Neural progenitor cell (in vitro differentiated cells): ENCODE measurements at places on chromosomes 11 and 22.

- DNase-seq: no peak
- no peaks in the 10 kb centered on the region for H3K36me3 ChIP-seq
- peak overlapping the region; percentile 69 for H3K27ac ChIP-seq
- no peaks in the 10 kb centered on the region for H3K27me3 ChIP-seq
Observed at GRCh38 chr22:40635940-40636379, 559 bp downstream of the MRTFA start.

GRCh38 chr11:20342347-20343141 is 21.0 kb upstream of the HTATIP2 start:
- DNase-seq: peak; percentile 95
- H3K4me1 ChIP-seq: peaks cover 46% of the 10 kb centered on the region
- H3K27me3 ChIP-seq: no peaks in the 10 kb centered on the region
- no peak overlapping the region for H3K27ac ChIP-seq
- no peak overlapping the region for H3K4me3 ChIP-seq

GRCh38 chr11:19779740-19780139 is 67.1 kb downstream of the NAV2 start:
- H3K36me3 ChIP-seq: no peaks in the 10 kb centered on the region
- no peak for DNase-seq
- no peak overlapping the region for H3K27ac ChIP-seq
- peaks cover 47% of the 10 kb centered on the region for H3K4me1 ChIP-seq

- H3K27ac ChIP-seq: peak overlapping the region; percentile 100
- H3K4me1 ChIP-seq: peaks cover 26% of the 10 kb centered on the region
- no peaks in the 10 kb centered on the region for H3K36me3 ChIP-seq
- DNase-seq: peak; percentile 55
- H3K27me3 ChIP-seq: no peaks in the 10 kb centered on the region
Observed at GRCh38 chr22:29266564-29267461, 968 bp downstream of the RHBDD3 start.

GRCh38 chr11:69896250-69896649 is 77.0 kb upstream of the FGF3 start:
- no peaks in the 10 kb centered on the region for H3K36me3 ChIP-seq
- DNase-seq: no peak
- peaks cover 4% of the 10 kb centered on the region for H3K27me3 ChIP-seq

DNA sequence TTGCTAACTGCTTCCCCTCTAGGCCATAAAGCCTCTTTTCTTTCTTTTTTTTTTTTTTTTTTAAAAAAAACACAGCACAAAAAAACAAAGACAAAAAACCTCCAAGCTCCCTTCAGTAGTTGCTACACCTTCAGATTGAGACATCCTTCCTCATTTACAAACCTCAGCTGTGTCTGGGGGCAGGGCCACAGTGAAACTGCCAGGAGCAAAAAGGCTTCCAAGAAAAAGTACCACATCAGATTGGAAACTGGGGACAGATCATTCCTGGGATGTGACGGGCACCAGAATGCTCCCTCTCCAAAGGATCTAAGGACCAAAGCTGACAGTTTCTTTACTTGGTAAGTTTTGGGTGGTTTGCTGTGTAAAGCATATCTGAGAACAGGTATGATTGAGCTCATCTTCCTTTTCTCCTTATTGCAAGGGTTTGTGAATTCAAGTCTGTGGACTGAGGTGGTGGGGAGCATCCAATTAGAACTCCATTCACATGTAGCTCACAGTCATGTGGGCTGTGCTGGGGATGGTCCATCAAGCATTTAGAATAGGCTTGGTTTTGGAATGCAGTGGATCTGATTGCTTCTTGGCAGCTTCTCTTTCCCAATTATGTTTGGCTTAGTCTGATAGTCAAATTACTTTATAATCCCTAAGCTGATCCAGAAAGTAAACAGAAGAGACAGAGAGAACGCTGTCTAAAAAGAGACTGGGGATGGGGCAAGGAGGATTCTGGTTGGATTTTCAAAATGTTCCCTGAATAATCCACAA is 705 bp downstream of the BBOX1 start:
- DNase-seq: peak; percentile 56
- peaks cover 23% of the 10 kb centered on the region for H3K4me1 ChIP-seq
- H3K27me3 ChIP-seq: no peaks in the 10 kb centered on the region
- H3K4me3 ChIP-seq: no peak overlapping the region
- no peak overlapping the region for H3K27ac ChIP-seq
- no peaks in the 10 kb centered on the region for H3K36me3 ChIP-seq

DNA sequence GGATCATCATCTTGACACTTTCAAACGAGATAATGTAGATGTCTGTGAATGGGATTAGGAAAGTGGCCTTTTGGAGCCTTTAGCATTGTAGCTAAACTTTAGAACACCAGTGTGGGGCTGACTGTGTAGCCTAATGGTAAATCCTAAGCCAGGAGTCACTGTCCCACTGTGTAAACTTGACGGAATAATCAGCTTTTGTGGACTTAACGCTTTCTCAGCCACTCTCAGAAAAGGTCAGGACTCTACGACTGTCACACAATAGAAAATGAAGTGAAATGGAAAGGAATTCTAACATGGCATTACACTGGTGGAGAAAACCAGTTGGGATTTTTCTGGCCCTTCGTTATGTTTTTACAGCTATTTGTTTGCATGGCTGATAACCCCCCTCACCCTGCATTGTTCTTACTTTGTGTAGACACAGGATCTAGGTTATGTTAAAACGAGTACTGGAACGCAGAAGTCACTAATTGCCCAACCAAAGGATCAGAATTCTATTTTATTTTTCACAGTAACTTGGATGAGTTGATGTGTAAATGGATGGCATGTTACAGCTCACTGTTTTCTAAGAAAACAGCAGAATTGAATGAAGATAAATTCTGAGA is 22.0 kb upstream of the GRAMD1B start:
- no peak overlapping the region for H3K27ac ChIP-seq
- peaks cover 53% of the 10 kb centered on the region for H3K27me3 ChIP-seq
- no peaks in the 10 kb centered on the region for H3K36me3 ChIP-seq
- H3K4me1 ChIP-seq: peaks cover 56% of the 10 kb centered on the region
- no peak overlapping the region for H3K4me3 ChIP-seq
- DNase-seq: no peak

GRCh38 chr11:122850076-122850631 is 11.9 kb downstream of the CRTAM start:
- H3K4me3 ChIP-seq: no peak overlapping the region
- no peak for DNase-seq
- peaks cover 24% of the 10 kb centered on the region for H3K4me1 ChIP-seq
- no peak overlapping the region for H3K27ac ChIP-seq

DNA sequence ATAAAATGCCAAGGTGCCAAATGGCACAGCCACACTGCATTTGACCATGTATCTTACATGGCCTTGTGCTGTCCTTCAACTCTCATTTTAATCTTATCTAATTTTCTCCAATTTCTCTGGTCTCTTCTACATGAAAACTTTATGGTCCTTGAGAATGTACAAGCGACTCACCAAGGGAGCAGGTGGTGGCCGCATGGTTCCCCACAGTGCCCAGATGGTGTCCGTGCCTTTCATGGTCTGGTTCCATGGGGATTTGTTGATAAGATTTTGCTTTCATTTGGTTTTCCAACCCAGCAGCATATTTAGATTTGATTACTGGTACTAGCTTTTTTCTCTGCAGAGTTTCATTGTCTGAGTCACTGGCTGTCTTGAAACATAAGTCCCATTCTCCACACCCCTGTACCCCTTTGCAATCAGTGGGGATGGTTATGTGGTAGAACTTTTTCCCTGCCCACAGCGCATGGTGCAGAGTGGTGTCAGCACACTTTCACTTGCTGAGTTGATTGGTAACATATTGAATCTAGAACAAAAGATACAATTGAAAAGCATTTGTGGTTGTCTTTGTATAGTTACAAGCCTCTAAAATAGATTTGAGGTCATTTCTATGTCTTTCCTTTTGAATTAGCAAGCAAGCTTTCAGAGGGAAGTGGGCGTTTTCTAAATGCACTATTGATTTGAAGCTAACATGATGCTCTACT is 24.1 kb downstream of the ZNRF3 start:
- no peak overlapping the region for H3K27ac ChIP-seq
- H3K4me1 ChIP-seq: peaks cover 49% of the 10 kb centered on the region
- no peaks in the 10 kb centered on the region for H3K27me3 ChIP-seq
- no peak for DNase-seq

DNA sequence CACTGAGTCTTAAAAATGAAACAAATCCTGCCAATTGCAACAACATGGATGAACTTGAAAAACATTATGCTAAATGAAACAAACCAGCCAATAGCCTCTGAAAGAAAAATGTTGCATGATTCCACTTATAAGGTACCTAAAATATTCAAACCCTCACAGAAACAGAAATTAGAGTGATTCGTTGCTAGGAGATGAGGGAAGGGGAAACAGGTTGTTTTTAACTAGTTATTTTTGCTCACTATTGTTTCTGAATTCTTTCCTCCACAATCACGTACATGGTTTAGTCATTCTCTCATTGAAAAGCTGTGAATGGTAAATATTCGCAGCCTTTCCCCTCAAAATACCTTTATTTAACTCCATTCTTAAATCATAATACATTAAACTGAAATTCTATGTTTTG is 14.0 kb upstream of the TYR start:
- H3K27ac ChIP-seq: no peak overlapping the region
- DNase-seq: no peak
- H3K4me1 ChIP-seq: no peaks in the 10 kb centered on the region
- H3K27me3 ChIP-seq: no peaks in the 10 kb centered on the region
- no peak overlapping the region for H3K4me3 ChIP-seq
- no peaks in the 10 kb centered on the region for H3K36me3 ChIP-seq

DNA sequence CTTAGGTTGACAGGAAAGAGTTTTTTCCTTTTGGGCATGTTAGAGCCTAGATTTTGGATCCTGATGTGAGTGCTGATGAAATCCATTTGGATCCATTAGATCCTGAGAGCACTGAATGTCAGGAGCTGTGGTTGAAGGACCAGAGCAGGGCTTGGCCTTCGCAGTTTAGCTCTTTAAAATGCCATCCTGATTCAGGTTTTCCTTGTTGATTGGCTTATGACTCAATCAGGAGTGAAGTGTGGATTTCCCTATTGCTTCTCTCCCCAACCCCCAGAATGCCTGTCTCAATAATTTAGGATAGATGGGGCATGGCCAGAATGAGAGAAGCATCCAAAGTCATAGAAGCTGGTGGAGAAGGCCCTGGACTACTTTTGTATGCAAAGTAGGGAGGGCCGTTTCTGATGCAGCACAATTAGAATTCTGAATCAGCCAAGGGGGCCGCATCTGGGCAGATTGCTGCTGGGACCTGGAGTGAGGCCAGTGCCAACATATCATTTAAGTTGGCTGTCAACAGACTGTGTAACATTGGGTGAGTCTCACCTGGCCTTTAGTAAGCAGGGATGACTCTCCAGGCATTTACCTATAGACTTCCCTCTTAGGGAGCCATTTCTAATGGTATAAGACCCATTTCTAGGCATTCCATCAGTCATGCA is 80.5 kb downstream of the TEAD1 start:
- H3K27me3 ChIP-seq: no peaks in the 10 kb centered on the region
- DNase-seq: no peak
- H3K4me3 ChIP-seq: no peak overlapping the region
- peaks cover 35% of the 10 kb centered on the region for H3K4me1 ChIP-seq
- H3K36me3 ChIP-seq: no peaks in the 10 kb centered on the region

DNA sequence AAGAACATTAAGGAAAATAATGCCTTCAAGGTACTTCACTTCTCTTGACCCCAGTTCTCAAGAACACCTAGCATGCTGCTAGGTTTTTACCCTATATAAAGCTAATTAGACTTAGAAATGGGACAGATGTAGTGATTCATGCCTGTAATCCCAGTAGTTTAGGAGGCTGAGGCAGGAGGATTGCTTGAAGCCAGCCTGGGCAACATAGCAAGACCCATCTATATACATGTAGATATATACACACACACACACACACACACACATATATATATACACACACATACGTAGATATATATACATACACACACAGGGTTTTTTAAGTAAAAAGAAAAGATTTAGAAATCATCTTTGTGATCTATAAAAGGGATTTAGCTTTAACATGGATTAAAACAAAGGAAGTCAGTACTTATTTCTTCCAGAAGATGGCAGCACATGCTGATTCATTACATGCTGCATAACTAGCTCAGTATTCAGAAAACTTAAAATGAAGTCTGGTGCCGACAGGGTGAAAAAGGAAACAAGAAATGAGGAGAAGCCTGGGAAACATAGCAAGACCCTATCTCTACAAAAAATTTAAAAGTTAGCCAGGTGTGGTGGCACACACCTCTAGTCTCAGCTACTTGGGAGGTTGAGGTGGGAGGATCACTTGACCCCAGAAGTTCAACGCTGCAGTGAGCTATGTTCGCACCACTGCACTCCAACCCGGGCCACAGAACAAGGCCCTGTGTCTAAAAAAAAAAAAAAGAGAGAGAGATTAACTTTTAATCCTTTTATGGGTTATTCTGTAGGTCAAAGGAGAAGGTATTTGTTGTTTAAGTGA is 28.5 kb upstream of the RBX1 start:
- no peak overlapping the region for H3K4me3 ChIP-seq
- no peaks in the 10 kb centered on the region for H3K27me3 ChIP-seq
- peak; percentile 55 for DNase-seq
- H3K27ac ChIP-seq: no peak overlapping the region

- no peak overlapping the region for H3K27ac ChIP-seq
- peaks cover 4% of the 10 kb centered on the region for H3K36me3 ChIP-seq
- no peak overlapping the region for H3K4me3 ChIP-seq
- no peaks in the 10 kb centered on the region for H3K4me1 ChIP-seq
- DNase-seq: no peak
Observed at GRCh38 chr22:19488884-19489843, 9.4 kb downstream of the CDC45 start.

GRCh38 chr11:14619603-14620531 is 23.7 kb upstream of the PDE3B start:
- DNase-seq: no peak
- H3K4me1 ChIP-seq: no peaks in the 10 kb centered on the region

DNA sequence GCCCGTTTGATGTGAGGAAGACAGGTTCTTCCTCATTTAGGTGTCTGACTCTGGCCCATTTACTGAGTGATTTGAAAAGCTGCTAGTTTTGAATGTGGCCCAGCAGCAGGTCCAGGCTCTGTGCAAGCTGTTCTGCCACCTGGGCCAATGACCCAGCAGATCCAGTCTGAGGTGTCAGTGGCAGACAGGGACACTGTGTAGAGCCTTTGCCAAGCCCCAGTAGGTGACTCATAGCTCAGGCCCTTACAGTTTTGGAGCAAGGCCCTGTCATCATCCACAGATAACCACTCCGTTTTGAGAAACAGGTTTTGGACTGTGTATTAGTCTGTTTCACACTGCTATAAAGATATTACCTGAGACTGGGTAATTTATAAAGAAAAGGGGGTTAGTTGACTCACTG is 23.9 kb downstream of the TSPAN32 start:
- no peaks in the 10 kb centered on the region for H3K27me3 ChIP-seq
- H3K36me3 ChIP-seq: no peaks in the 10 kb centered on the region
- DNase-seq: no peak
- H3K4me1 ChIP-seq: peaks cover 32% of the 10 kb centered on the region

GRCh38 chr22:19039796-19040280 is 82.4 kb downstream of the DGCR2 start:
- H3K27me3 ChIP-seq: no peaks in the 10 kb centered on the region
- no peak overlapping the region for H3K4me3 ChIP-seq
- no peaks in the 10 kb centered on the region for H3K36me3 ChIP-seq
- H3K27ac ChIP-seq: no peak overlapping the region
- H3K4me1 ChIP-seq: no peaks in the 10 kb centered on the region

GRCh38 chr11:113697111-113697510 is 9.0 kb downstream of the TMPRSS5 start:
- H3K27me3 ChIP-seq: no peaks in the 10 kb centered on the region
- H3K4me3 ChIP-seq: no peak overlapping the region
- H3K36me3 ChIP-seq: no peaks in the 10 kb centered on the region
- no peak overlapping the region for H3K27ac ChIP-seq

GRCh38 chr11:44203270-44204043 is 106.5 kb downstream of the ALX4 start:
- DNase-seq: no peak
- H3K36me3 ChIP-seq: no peaks in the 10 kb centered on the region
- peaks cover 19% of the 10 kb centered on the region for H3K4me1 ChIP-seq
